HAP-1 (cell line): ENCODE measurements at places on chromosomes 2 and 18.
A peak's percentile ranks its signal among the peaks of the same experiment; 100 is the strongest.

GRCh38 chr2:102285368-102285767 is 26.0 kb upstream of the IL1RL1 start:
- DNase-seq: no peak

GRCh38 chr2:71223767-71224333 is 3.1 kb downstream of the PAIP2B start:
- peak; percentile 57 for DNase-seq

GRCh38 chr2:74535440-74535965 is 5.8 kb downstream of the HTRA2 start:
- no peak for DNase-seq

DNA sequence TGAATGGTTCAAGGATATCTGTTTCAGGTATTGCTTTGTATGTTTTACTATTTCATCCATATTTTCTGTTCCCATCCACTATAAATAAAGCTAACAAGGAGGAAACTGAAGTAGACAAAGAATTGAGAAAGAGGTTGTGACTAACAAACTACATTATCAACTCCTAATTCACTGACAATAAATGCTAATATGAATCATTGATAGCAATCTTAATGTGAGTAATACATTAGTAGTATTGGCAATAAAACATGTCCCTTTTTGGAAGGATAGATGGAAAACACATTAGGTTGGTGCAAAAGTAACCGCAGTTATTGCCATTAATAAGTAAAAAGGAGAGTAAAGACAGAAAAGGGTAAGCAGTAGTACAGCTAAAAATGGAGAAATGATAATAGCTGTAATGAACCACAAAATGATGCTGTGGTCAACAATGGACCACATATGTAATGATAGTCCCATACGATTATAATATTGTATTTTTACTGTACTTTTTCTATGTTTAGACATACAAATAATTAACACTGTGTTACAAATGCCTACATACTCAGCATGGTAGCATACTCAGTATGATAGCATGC is 104.7 kb downstream of the THADA start:
- DNase-seq: no peak

GRCh38 chr2:5666798-5667197 is 25.4 kb upstream of the SOX11 start:
- DNase-seq: no peak

GRCh38 chr2:102796337-102796736 is 34.5 kb downstream of the TMEM182 start:
- DNase-seq: no peak

GRCh38 chr2:8666581-8666980 is 15.3 kb upstream of the ID2 start:
- no peak for DNase-seq

GRCh38 chr2:147420947-147421675 is 423.7 kb upstream of the ACVR2A start:
- DNase-seq: no peak

DNA sequence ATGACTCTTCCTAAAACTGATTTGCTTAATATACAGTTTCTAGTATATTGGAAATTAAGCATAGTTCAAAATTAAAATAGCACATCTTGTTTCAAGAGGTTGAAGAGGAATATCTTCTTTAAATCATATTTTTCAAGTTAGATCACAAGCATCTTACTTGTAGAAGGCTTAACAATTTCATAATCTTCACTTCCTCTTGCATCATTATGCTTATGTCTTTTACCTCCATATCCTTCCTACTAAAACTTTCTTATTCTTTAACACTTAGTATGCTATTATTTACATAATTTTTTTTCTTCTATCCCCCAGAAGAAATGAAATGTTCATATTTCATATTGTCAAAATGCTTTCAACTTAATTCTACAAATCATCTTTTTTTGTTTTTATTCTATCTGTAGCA is 1354.9 kb upstream of the TMEFF2 start:
- DNase-seq: no peak

DNA sequence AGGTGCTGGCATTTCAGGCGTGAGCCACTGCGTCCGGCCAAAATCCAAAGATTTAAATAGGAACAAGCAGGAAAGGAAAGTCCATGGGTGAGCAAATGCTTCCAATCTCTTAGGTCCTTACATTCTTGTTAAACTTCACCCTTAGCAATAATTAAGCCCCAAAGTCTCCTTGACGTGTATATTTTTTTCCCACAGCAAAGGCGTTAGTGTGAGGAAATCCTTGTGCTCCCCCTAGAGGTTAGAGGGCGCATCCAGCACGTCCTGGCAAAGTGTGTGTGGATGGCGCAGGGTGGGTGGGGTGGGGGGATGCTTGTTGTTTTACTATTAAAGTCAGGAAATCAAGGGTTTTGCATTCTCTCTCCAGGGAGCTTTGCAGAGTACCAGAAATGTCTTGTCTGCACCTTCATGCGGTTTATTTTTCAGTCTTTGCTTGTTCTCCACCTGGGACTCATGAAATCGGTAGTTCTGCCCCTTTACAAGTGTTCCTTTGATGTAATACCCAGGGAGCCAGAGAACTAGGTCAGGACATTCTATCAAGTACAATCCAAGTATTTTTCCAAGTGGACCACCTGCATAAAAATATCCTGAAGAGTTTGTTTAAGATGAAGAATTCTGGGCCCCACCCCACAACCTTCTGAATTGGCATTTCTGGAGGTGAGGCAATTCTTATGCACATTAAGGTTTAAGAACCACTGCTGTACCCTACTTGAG is 22.2 kb upstream of the ITSN2 start:
- peak; percentile 77 for DNase-seq

GRCh38 chr2:207939342-207940108 is 85.8 kb downstream of the PLEKHM3 start:
- DNase-seq: no peak

- DNase-seq: no peak
Observed at GRCh38 chr2:86393521-86394491, 47.4 kb upstream of the KDM3A start.

GRCh38 chr2:158346032-158346431 is 110.5 kb downstream of the CCDC148 start:
- DNase-seq: no peak

GRCh38 chr18:57930476-57930875 is 113.5 kb upstream of the NEDD4L start:
- DNase-seq: no peak

- no peak for DNase-seq
Observed at GRCh38 chr2:231590614-231591013, 2.0 kb upstream of the TEX44 start.
